ENCODE measurements at places on chromosomes 3 and 15. TPM values are rescaled to one million over a fixed set of nuclear protein-coding genes. Genes with fewer than 3 reads are reported as not detected.

STAB1 gene
- 30.5 TPM for polyA plus RNA-seq

GNAT1 gene
- polyA plus RNA-seq: 0.07 TPM

NR2E3 gene
- 0.25 TPM for polyA plus RNA-seq

KNG1 gene
- polyA plus RNA-seq: not detected

SGO1 gene
- polyA plus RNA-seq: 1.9 TPM

POLQ gene
- 2.1 TPM for polyA plus RNA-seq

TRIP4 gene
- 14.7 TPM for polyA plus RNA-seq

SLC6A20 gene
- not detected for polyA plus RNA-seq

MORC1 gene
- polyA plus RNA-seq: not detected

SNTN gene
- polyA plus RNA-seq: not detected

RAB6B gene
- 0.57 TPM for polyA plus RNA-seq

FOXB1 gene
- polyA plus RNA-seq: not detected

NR1I2 gene
- 0.02 TPM for polyA plus RNA-seq

CLCN2 gene
- 3.1 TPM for polyA plus RNA-seq

HACL1 gene
- 8.3 TPM for polyA plus RNA-seq

C3orf52 gene
- polyA plus RNA-seq: 2.0 TPM

KBTBD8 gene
- 0.56 TPM for polyA plus RNA-seq

HRG gene
- 0.05 TPM for polyA plus RNA-seq

IL1RAP gene
- polyA plus RNA-seq: 5.9 TPM

CIP2A gene
- 2.4 TPM for polyA plus RNA-seq

GCNT3 gene
- polyA plus RNA-seq: 8.3 TPM

DNAJA4 gene
- polyA plus RNA-seq: 14.6 TPM

PLOD2 gene
- 13.8 TPM for polyA plus RNA-seq

SNX4 gene
- polyA plus RNA-seq: 9.6 TPM

LEKR1 gene
- 0.33 TPM for polyA plus RNA-seq

UNC13C gene
- polyA plus RNA-seq: not detected

LTK gene
- 0.31 TPM for polyA plus RNA-seq

TGM4 gene
- not detected for polyA plus RNA-seq

GAP43 gene
- polyA plus RNA-seq: 0.08 TPM

All from esophagus (tissue), 2 donors.